ENCODE measurements at places on chromosomes 4 and X.

DNA sequence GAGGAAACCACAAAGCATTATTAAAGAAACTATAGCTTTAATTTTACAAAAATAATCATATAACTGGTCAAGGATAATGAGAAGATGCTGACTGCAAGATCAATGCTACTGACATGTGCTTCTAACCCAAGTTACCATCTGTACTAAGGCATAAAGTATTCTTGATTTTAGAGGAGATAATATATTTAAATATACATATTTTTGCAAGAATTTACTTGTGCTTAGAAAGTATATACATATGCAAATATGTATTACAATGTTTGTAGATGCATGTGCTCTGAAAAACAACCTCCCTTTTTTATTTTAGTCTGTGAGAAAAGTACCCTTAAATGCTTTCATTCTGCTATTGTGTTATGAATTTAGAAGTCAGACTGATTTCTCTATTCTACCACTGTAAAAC, 740.7 kb upstream of the SLIT2 start:
- DNase-seq: no peak

DNA sequence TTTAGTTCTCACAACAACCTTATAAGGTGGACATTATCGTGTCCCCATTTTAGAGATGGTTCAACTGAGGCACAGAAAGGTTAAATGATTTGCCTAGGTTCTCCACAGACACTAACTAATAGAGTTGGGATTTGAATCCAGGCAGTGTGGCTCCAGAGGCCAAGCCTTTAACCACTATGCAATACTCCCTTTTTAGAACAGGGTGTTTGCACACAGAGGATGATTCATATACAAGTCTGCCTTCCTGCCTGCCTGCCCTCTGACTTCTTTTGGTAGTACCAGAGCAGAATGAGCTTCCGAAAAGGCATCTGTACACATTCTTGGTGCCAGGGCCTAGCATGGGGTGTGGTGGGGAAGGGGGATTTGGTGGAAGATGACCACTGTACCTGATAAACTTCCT, 150.8 kb upstream of the ARHGEF9 start:
- DNase-seq: no peak

- no peak for DNase-seq
Observed at GRCh38 chrX:68831405-68832100, 2.7 kb downstream of the EFNB1 start.

GRCh38 chr4:101018836-101019235, 328.5 kb downstream of the PPP3CA start:
- DNase-seq: no peak

GRCh38 chr4:176123710-176124407, 58.2 kb downstream of the WDR17 start:
- no peak for DNase-seq

GRCh38 chr4:28868841-28869240, 1851.3 kb upstream of the PCDH7 start:
- DNase-seq: no peak

DNA sequence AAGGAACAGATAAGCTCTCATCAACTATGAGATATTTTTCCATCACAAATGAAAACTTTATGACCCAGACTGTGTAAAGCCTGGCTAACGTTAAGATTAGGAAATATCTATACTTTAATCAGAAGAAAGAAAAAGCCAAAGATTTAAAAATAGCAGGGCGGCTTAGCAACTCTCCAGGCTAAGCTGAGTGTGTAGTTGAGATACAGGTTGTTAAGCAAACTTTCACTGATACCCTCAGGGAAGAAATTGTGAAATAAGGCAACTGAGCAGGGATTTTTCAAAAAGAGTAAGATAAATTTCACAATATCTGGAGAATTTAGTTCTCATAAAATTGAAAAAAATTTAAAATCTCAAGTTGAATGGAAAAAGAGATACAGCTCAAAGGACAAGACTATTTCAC, 382.0 kb downstream of the RAPGEF2 start:
- no peak for DNase-seq

DNA sequence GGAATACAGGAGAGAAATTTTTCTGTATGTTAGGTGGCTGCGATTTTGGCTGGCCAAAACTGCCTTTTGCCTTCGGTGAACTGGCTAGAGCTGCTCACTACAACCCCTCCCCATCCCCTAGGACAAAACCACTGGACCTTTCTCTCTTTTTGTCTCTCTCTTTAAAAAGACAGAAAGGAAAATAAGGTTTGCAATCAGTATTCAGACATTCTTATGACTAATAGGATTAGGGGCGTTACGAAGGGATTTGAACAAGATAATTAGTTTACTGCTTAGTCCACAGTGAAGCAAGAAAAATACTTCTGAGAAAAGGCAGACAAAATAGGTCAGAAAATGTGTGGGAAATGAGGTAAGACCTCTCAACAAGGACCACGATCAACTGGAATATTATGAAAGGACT, 180.4 kb downstream of the SLIT2 start:
- no peak for DNase-seq

DNA sequence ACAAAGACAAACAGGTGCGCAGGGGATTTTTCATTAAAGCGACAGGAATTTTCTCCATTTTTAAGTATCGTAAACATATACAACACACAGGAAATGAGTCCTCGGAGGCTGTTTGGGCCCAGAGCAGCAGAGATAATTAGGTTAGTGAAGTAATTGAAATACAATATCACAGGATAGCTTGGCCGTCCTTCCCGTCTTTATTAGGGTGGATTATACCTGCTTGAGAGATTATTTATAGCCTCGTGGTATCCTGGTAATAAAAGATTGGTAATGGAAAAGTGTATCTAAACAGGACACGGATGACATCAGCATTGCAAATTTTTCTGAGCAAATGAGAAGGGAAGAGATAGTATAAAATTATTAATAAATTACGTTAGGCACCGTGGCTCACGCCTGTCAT, 68.2 kb downstream of the CRLF2 start:
- DNase-seq: no peak

GRCh38 chr4:5952286-5952974, 59.5 kb upstream of the CRMP1 start:
- no peak for DNase-seq

DNA sequence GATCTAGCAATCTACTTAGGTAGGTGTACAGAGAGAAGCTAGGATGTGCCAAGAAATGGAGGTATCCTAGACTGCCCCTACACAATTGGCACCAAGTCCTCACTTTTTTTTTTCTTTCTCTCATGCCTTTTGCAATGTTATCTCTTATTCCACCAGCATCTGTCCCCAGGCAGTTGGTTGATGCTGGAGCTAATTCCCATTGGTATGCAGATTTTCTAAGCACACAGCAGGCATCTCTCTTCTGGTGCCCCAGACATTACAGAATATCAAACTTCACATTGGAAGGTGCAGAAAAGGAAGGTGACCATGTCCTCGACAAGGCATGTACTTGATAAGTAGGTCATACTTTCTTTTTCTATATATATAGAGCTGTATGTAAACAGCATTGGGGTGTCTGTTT, 21.6 kb downstream of the LUZP4 start:
- DNase-seq: no peak

DNA sequence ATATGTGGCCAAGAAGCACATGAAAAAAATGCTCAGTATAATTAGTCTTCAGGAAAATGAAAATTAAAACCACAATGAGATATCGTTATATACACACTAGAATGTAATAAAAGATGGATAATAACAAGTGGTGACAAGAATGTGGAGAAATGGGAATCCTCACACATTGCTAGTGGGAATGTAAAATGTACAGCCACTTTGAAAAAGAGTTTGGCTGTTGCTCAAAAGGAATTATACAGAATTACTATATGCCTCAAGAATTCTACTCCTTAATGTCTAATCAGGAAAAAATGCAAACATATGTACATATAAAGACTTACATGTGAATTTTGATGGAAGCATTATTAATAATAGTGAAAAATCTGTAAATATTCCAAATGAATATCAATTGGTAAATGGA, 102.2 kb downstream of the SPCS3 start:
- DNase-seq: no peak

DNA sequence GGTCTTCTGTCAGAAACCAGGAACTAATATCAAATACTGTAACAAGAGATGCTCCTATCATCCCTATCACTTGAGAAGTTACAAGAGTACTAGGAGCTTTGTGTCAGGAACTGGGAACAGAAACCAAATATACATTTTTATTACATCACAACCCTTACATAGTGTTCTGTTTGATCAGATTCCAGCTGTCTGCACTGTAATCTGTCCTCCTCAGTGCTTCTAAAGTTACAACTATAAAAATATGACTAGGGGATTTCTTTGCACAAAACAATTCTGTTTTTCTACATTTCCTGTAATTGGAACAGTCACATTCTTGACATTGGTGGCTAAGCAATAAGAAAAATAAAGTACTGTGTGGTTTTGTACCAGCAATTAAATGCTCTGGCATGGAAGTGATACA, 686.0 kb downstream of the PDHA2 start:
- DNase-seq: no peak

DNA sequence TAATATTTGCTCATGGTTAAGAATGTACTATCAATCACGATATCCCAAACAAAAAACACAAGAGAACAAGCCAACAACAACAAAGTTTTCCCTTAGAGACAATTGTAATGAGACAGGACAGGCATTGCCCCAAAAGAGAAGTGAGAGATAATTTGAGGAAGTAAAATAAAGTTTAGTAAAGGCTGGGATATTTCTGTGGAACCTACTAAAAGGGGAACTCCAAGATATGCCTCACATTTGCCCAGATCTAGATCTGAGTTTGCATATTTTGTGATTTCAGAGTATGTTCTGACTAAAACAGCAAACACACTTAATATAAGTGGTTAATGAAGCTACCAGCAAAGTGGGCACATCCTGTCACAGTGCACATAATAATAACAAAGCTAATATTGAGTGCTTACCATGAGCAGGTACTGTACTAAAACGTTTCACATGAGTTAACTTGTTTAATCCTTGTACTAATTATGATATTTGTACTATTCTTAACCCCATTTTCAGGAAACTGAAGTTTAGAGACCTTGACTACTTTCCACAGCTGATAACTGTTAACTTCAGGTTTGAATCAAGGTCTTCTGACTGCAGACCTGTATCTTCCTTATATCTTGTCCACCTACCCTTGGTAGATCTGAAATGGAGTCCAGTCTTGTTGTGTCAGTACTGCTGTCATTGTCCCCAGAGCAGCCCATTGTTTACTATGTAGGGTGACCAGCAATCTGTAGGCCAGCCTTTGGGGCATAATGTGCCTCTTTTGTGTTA, 26.0 kb upstream of the BMP2K start:
- no peak for DNase-seq

DNA sequence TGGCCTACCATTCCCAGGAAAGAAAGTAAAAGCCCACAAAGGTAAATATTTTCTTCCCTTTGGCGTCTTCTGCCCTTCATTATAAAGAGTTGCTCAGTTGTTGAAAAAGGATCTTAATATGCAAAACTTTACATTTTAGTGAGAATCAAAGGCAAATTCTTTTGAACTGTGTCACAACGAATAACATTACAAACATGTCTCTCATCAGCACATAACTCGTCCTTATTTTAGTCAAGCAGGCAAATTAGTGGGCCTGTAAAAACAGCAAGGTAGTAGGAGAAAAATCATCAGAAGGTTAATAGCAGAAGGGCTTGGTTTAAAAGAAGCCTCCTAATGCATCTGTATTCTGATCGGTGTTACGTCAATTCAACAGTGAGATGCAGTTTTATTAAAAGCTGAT, 647.3 kb upstream of the DIPK2B start:
- no peak for DNase-seq

GRCh38 chrX:133935076-133935475, 50.3 kb downstream of the GPC3 start:
- no peak for DNase-seq

- no peak for DNase-seq
Observed at GRCh38 chr4:75723163-75724065, 963 bp upstream of the USO1 start.

DNA sequence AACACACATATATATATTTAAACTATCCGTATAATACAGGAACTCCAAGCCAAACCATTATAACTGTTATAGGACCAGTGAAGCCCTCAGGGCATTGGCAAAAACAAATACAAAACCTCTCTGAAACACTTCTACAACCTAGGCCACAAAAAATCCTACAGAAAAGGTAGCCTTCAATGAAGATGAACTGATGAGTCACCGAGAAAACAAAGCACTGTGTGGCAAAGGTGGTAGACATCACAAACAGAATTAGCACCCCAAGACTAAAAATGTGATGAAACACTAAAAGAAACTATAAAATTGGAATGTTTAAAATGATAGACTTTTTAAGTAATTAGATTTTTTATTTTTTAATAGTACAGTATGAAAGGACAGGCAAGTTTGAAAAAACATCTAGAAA, 5.5 kb upstream of the HSPA4L start:
- DNase-seq: no peak

- no peak for DNase-seq
Observed at GRCh38 chr4:3291411-3291968, 1.3 kb upstream of the RGS12 start.

DNA sequence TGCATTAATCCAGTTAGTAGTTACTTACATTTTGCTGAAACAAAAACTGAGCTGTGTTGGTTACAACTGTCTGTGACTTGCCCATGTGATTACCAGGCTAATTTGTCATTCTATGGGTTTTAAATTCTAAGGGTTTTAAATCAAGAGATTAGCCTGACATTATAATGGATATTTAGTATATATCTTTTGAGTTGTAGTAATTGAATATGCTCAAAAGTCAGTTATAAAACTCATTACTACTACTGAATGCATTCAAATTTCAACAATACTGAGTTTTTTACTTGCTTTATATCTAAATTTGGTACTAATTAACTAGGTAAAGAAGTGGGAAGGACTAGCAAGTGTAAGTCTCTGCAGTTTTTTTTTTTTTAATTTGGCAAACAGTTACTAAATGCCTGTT, 14.7 kb downstream of the LARP7 start:
- no peak for DNase-seq

- no peak for DNase-seq
Observed at GRCh38 chr4:113294908-113295307, 245.5 kb downstream of the ANK2 start.

DNA sequence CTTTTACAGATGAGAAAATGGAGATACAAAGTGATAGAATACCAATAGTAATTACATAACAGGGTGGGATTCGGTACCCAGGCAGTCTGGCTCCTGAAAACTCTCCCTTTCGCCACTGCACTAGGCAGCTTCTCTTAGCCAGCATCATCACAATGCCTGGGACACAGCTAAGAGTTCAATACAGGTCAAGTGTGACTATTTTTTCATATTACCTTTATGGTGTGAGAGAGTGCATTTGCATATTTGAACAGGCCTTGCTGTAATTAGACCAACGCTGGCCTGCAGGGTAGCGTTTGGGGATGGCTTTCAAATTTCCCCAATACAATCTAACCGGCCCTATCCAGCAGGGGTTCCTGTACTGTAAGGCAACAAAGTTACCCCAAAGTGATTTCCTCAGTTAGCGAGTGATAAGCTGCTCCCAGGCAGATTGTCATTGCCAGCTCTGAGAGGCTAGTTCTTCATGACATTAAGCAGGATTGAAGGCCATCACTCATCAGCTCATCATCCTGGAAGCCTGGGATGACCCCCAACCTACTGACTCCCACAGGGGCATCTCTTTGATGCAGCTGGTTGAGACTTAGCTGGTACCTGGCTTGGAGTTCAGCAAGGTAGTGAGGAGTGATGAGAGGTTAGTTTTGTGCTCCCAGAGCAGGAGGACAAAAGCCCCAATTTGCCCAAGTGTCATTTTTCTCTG, 836.8 kb upstream of the LCORL start:
- DNase-seq: no peak
